ENCODE measurements at places on chromosomes 1 and 21.

DNA sequence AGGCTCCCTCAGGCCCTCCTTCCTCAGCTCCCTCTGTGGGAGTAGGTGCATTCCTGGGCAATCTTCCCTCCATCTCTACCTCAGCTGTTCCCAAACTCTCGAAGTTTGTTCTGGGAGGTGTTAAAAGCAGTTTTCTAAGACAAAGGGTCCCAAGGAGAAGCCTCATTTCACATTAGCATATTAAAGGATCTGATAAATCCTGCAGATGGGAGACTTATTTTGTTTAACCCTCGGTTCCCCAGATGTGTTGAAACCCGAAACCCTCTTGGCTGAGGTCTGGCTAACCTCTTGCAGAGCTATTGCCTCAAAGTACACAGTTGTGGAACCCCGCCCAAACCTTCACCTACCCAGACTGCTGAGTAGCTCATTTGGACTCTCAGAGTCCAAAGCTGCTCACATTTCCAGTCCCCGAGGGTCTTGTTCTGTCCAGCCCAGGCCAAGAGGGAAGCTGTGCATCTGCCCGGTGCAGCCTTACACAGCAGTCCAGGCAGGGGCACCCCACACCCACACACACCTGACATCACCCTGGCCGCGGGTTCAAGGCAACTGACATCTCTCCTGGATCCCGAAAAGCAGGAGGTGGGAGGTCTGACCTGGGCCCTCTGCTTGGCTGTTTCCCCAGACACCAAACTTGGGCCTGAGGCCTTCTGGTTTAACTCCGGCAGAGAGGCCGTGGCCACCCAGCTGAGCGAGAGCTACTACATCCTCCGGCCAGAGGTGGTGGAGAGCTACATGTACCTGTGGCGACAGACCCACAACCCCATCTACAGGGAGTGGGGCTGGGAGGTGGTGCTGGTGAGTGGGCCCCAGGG lies 19.5 kb upstream of the SELENON start:
- no peak for DNase-seq

DNA sequence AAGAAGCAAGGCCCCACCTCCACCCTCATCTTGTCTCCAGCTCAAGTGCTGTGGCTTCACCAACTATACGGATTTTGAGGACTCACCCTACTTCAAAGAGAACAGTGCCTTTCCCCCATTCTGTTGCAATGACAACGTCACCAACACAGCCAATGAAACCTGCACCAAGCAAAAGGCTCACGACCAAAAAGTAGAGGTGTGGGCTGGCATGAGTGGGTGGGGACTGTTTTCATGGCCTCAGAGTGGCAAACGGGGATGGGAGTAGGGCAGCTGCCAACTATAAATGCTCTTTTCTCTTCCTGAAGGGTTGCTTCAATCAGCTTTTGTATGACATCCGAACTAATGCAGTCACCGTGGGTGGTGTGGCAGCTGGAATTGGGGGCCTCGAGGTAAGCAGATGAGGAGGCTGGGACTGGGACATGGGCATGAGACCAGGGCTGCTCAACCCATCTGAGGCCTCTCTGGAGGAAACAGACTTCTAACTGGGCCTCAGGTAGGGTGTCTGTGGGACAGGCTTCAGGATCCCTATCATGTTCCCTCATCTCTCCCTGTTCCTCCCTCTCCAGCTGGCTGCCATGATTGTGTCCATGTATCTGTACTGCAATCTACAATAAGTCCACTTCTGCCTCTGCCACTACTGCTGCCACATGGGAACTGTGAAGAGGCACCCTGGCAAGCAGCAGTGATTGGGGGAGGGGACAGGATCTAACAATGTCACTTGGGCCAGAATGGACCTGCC lies 8.8 kb upstream of the P3R3URF start:
- no peak for DNase-seq

- no peak for DNase-seq
Observed at GRCh38 chr1:204075139-204075521, 2.2 kb downstream of the SOX13 start.

DNA sequence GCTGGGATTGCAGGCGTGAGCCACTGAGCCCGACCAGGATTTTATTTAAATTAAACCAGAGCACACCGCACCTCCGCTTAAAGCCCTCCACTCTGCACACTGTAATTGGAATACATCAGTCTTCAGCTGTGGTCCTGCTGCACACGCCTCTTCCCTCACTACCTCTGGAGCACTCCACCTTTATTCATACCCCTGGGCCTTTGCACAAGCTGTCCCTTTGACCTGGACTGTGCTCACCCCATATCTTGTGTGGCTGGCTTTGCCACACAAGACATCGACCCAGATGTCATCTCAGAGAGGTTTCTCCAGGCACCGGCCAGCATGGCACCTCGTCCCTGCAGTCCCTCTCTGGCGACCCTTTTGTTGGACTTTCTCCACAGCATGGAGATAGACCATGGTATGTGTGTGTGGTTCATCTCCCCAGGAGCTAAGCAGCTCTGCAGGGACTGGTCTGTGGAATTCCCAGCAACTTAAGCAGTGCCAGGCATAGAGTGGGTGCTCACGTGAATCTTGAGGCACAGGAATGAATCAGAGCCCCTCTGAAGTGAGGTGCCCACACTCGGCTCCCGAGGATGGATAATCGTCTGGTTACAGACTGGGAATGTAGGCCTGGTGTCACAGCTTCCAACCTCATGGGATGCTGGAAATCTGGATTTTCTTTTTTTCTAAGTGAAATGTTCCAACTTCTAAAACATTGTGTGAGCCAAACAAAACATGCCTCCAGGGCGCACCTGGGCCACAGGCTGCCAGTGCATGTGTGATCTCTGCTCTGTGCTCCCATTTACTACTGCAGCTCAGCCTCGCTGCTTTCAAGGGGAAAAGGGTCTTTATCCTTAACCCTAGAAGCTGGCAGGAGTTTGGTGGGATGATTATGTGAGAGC lies 61.9 kb downstream of the EVA1C start:
- no peak for DNase-seq

- DNase-seq: no peak
Observed at GRCh38 chr1:17673329-17674072, 81.6 kb upstream of the ACTL8 start.

DNA sequence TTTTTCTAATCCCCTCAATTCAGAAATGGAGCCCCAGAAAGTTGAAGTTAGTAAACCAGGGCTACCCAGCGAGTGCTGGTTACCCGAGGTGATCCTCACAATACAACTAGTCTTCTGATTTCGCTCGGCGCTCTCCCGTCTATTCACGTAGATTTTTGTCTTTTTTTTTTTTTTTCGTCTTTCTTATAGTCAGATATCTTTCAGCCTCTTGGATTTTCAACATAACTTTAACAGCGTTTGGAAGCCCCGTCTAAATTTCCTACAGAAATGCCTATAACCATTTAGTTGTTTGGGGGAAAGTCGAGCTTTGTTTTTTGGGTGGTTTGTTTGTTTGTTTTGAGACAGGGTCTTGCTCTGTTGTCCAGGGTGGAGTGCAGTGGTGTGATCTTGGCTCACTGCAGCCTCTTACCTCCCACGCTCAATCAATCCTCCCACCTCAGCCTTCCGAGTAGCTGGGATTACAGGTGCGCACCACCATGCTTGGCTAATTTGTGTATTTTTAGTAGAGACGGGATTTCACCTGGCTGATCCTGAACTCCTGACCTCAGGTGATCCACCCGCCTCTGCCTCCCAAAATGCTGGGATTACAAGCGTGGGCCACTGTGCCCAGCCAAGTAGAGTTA lies 818 bp upstream of the TMEM50B start:
- DNase-seq: no peak

- no peak for DNase-seq
Observed at GRCh38 chr1:228058172-228058948, 24.1 kb upstream of the ARF1 start.

- no peak for DNase-seq
Observed at GRCh38 chr1:229156872-229157271, 114.0 kb upstream of the RAB4A start.

- no peak for DNase-seq
Observed at GRCh38 chr1:22141554-22142314, 1.2 kb downstream of the WNT4 start.

Data from left kidney (tissue), 8 donors.